ENCODE measurements at places on chromosomes 11 and 22. TPM values are rescaled to one million over a fixed set of nuclear protein-coding genes. Genes with fewer than 3 reads are reported as not detected.

Gene SLC36A4
- total RNA-seq = 13.1 TPM

Gene PAMR1
- total RNA-seq = 65.5 TPM

Gene LRRC55
- not detected for total RNA-seq

Gene RHOD
- 5.3 TPM for total RNA-seq

Gene C11orf65
- total RNA-seq = 0.56 TPM

Gene GPR83
- total RNA-seq = under 0.01 TPM

Gene GALNT18
- 11.3 TPM for total RNA-seq

Gene MTMR2
- 36.9 TPM for total RNA-seq

Gene DDTL
- total RNA-seq = 0.36 TPM

Gene CASP5
- total RNA-seq = not detected

Gene SLC7A4
- total RNA-seq = not detected

Gene UPK2
- not detected for total RNA-seq

Gene NCR3LG1
- 3.9 TPM for total RNA-seq

Gene PIWIL4
- total RNA-seq = 0.56 TPM

Gene TRPC6
- 3.1 TPM for total RNA-seq

Gene SLC1A2
- 0.56 TPM for total RNA-seq

Gene FERMT3
- 0.56 TPM for total RNA-seq

Gene GRM5
- total RNA-seq = under 0.01 TPM

Gene GDPD4
- total RNA-seq = not detected

Gene PDGFD
- total RNA-seq = 3.0 TPM

Gene GSTT4
- total RNA-seq = not detected

Gene WNT7B
- total RNA-seq = under 0.01 TPM

Gene GLYATL2
- 0.36 TPM for total RNA-seq

Gene BTBD18
- not detected for total RNA-seq

Gene ALDH3B2
- total RNA-seq = not detected

Gene ANKK1
- total RNA-seq = not detected

Gene PGA5
- total RNA-seq = not detected

Gene NUP98
- total RNA-seq = 145 TPM

Gene P2RY2
- not detected for total RNA-seq

Gene PPP1R14B
- total RNA-seq = 176 TPM

Gene CHADL
- 0.28 TPM for total RNA-seq

Gene POLD3
- 9.1 TPM for total RNA-seq

Gene GTSE1
- total RNA-seq = 5.9 TPM

Gene LDHAL6A
- total RNA-seq = not detected

Gene BET1L
- total RNA-seq = 10.0 TPM

Gene LMO1
- total RNA-seq = not detected

Gene MMP8
- total RNA-seq = under 0.01 TPM

Gene SLC22A6
- total RNA-seq = not detected

Gene CHRDL2
- not detected for total RNA-seq

Gene FREY1
- not detected for total RNA-seq

Gene KDM4D
- 0.90 TPM for total RNA-seq

Gene IFITM1
- 24.2 TPM for total RNA-seq
